ENCODE measurements at places on chromosomes 13 and 19.

DNA sequence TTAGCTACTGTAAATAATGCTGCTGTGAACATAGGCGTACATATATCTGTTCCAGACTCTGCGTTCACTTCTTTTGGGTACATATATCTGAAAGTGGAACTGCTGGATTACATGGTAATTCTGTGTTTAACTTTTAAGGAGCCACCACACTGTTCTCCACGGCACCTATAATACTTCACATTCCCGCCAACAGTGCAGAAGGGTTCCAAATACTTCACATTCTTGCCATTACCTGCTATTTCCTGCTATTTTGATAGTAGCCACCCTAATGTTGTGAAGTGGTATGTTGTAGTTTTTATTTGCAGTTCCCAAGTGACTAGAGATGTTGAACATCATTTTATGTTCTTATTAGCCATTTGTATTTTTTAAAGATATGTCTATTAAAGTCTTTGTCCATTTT is 377.4 kb upstream of the SLC10A2 start:
- DNase-seq, result no peak

DNA sequence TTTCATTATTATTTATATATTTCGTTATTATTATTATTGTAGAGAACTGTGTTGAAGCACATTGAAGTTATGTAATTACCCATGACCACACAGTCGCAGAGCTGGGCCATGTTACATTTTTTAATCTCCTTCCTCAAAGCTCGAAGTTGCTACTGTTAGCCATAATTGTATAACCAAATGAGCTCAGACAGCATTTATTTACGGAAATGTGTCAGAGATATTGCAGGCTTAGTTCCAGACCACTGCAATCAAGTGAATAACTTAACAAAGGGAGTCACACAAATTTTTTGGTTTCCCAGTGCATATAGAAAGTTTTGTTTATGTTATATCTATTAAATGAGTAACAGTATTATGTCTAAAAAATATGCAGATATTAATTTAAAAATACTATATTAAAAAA is 147.1 kb upstream of the SLITRK1 start:
- DNase-seq, result no peak

DNA sequence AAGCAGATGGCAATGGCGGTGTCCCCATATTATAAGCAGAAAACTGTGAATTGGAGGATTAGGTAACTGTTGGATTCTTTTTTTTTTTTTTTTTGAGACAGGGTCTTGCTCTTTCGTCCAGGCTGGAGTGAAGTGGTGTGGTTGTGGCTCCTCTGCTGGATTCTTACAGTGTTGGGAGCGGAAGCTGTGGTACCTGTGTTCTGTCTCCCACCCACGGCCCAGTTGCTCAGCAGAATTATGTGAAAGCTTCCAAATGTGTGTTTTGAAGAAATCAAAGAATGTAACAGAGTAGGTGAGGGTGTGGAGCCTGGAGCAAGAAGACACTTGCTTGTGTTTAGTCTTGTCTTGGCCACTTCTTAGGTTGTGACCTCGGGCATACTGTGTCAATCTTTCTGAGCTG is 295.6 kb downstream of the SHISA2 start:
- DNase-seq, result no peak

DNA sequence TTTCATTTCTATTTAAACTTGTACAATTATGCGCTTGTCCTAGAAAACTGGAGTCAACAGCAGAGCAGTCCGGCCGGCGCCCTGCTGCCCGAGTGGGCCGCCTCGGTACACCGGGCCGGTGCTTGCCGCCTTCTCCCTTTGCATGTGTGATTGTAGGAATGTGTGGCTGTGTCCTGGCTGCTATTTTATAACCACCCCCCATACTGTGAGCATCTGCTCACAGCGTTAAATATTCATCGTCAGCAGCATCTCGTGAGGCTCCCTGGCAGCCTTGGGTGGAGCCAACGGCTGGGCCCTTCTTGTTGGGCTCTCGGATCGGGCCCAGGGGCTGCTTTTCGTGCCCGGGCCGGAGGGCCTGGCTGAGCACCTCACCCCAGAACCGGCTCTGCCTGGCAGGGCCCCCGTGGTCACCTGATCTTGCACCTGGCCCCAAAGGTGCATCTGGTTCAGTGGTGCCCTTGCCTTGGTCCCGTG is 10.6 kb downstream of the PIAS4 start:
- DNase-seq, result no peak

DNA sequence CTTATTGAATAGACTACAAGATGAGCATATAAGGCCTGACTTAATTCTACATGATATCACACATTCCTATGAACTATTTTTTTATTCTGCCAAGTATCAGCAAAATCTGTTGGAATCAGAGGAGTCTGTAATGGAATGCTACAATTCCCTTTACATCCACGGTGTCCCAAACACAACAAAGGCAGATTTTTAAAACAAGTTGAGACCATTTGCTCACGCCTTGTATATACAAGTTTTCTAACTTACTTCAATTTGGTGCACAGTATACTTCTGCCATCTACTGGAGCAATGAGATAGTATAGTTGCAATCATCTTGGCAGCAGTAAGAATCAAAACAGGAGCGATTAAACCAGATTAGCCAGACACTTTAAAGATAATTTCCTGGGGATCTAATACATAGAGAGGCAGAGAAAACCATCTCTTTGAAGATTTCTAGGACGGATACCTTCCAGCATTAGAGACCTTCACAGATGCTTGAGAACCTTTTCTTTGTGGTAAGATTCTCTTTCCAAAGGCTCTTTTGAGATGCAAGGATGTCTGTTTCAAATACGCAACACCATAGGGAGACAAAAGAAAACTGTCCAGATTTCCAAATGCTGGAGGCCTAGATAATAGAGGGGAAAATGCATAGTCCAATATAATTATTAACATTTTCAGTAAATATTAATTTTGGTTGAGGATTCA is 302.0 kb upstream of the MIR17HG start:
- DNase-seq, result no peak

DNA sequence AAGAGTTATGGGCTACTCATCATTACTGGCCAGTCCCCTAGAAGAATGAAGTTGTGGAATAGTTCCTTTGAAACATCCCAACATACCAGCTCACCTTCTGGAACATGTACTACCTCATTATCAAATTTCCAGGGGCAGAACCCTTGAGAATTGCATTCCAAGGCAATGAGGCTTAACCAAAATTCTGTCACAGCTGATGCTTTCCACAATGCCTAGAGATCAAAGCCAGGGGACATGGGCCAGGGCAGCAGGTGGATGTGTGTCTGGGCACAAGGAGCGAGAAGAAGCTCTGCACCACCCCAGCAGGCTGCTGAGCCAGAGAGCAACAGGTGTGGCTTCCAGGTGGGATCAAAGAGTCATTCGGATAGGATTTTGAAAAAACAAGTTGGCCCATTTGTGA is 362.1 kb downstream of the EFNB2 start:
- DNase-seq, result no peak

DNA sequence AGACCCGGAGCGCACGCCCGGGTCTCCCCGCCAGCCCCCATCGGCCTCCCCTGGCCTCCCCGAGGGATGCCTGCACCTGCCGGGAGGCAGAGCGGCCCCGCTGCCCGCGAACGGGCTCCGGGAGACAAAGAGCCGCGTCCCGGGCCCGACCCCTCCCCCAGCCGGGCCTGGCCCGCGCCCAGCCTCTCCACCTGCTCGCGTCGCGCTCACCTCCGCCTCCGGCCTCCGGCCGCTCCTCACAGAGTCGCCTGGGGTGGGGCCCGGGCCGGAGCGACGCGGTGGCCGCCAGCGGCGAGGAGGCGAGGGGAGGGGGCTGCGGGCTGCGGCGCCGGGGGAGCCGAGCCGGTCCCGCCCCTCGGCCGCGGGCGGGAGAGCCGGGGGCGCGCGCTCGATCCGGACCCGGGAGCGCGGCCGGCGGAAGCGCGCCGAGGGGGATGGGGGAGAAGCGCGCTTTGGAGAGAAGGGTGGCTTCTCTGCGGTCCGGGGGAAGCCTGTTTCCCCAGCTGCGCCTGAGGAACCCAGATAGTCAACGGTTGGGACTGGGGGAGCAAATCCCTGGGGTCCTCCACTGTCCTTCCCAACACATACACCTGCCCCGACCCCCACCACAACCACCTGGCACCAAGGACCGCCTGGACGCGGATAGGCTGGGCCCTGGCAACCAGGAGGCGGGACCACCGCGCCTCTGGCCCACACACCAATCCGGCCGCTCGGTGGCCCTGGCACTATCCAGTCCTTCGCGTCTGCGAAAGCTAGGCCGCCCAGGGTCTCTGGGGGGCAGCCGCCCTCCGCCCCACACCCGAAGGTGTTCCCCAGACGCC is at the start of gene PRR36:
Gene PRR36 (minus strand): TSS at position 315 of the 821 bp plus-strand sequence. CDS start 701 bp downstream, outside the sequence.
- no peak for DNase-seq

- no peak for DNase-seq
Measured at GRCh38 chr19:10655457-10656312, 1.5 kb downstream of the ILF3 start.

DNA sequence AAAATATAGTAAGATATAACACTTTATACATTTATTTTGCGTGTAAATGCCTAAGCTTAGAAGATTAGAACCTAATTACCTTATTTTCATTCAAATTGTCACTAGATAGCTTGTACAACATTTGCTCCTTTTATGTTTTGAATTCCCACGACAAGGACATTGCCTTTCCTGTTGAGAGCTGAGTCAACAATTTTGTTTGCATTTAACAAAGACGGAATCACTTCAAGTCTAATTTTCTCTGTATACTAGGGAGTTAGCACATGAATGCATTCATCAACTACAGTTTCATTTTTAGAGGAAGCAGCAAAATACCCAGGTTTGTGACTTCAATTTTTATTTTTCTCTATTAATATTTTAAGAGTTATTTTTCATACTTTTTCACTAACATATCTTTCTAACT is 48.7 kb upstream of the PCCA start:
- DNase-seq, result no peak

DNA sequence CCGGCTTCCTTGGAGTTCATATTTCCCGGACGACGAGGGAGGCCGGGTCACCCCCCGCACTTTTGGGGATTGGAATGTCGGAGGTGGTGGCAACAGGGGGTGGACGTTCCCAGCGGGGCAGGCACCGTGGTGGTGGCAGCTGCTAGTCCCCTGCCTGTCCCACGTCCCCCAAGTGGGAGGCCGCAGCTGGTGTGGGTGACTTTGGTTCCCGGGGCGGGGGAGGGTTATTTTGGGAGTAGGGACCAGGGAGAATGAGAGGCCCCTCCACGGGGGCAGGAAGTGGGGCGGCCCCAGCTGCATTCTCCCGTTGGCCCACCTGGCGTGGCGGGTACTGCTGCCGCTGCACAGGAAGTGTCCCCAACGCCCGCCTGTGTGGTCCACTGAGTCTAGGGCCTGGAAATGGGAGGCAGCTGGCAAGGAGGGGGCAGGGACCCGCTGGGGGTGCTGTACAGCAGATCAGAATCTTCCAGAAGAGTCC is 11.1 kb upstream of the PLIN3 start:
- DNase-seq, result no peak

- DNase-seq, result no peak
Measured at GRCh38 chr19:5526691-5527090, 41.1 kb downstream of the TINCR start.

DNA sequence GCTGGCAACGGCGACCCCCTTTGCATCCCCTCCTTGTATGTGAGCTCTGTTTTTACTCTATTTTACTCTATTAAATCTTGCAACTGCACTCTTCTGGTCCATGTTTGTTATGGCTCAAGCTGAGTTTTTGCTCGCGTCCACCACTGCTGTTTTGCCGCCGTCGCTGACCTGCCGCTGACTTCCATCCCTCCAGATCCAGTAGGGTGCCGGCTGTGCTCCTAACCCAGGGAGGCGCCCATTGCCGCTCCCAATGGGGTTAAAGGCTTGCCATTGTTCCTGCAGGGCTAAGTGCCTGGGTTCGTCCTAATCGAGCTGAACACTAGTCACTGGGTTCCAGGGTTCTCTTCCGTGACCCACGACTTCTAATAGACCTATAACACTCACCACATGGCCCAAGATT is 2704.4 kb downstream of the PCDH9 start:
- DNase-seq, result no peak
